ENCODE measurements at places on chromosomes 6 and 20.

DNA sequence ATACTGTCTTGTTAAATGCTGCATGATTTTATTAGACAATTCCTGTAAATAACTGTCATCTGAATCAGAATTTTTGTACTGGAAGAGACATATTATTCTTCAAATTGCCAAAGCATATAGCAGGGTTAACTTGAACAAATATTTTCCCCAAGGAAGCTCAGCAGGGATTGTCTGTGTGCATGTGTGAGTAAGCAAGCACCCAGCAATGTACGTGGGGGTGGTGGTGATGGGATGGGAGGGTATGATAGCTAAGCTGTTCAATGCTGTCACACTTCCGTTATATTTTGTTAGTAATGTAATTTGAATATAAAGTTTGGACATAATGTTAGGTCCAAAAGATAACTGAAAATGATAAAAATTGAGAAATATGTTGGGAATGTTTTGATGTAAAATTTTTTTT lies 118.1 kb downstream of the MYB start:
- H3K27ac ChIP-seq, result no peak overlapping the region
- no peaks in the 10 kb centered on the region for H3K27me3 ChIP-seq
- peak; percentile 24 for DNase-seq

DNA sequence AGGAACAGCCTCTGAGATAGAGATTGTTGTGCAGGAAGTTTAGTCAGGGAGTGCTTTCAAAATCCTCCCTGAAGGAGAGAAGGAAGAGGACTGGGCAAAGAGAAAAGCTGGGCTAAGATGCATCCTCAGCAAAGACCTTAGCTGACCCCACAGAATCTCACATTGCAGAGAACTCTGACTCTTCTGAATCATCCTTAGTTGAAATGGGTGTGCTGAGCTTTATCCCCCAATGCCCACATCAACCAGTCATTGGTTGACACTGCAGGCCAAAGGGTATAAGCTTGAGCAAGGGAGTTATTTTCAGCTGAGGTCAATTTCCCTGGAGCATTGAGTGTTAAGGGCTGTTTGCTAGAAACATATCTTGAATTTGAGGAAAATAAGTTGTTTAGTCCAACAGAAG lies 732.2 kb downstream of the CBLN4 start:
- H3K27me3 ChIP-seq, result no peaks in the 10 kb centered on the region
- no peaks in the 10 kb centered on the region for H3K4me1 ChIP-seq

- H3K27me3 ChIP-seq, result no peaks in the 10 kb centered on the region
- DNase-seq, result no peak
- H3K4me1 ChIP-seq, result no peaks in the 10 kb centered on the region
- H3K27ac ChIP-seq, result no peak overlapping the region
These were observed 12.9 kb upstream of the C20orf144 start for GRCh38 chr20:33649201-33649681.

GRCh38 chr20:2693286-2694007 lies 867 bp downstream of the EBF4 start:
- peak overlapping the region; percentile 32 for H3K4me3 ChIP-seq
- H3K27ac ChIP-seq, result no peak overlapping the region
- no peaks in the 10 kb centered on the region for H3K36me3 ChIP-seq
- peaks cover 7% of the 10 kb centered on the region for H3K4me1 ChIP-seq

DNA sequence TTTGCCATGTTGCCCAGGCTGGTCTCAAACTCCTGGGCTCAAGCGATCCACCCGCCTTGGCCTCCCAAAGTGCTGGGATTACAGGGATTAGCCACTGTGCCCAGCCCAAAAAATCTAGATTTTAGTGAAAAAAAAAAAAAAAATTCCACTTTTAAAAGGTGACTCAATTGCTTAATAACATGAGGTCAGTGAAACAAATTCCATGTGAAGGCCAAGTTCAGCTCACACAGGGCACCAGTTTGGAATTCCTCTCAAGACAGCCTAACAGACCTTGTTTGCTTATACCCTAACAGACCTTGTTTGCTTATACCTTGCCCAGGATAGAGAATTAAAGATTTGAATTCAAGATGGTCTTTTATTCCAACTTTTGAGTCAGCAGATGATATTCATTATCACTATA lies 5.1 kb downstream of the RRBP1 start:
- DNase-seq, result no peak
- peaks cover 14% of the 10 kb centered on the region for H3K36me3 ChIP-seq
- peaks cover 21% of the 10 kb centered on the region for H3K4me1 ChIP-seq
- H3K27me3 ChIP-seq, result no peaks in the 10 kb centered on the region

DNA sequence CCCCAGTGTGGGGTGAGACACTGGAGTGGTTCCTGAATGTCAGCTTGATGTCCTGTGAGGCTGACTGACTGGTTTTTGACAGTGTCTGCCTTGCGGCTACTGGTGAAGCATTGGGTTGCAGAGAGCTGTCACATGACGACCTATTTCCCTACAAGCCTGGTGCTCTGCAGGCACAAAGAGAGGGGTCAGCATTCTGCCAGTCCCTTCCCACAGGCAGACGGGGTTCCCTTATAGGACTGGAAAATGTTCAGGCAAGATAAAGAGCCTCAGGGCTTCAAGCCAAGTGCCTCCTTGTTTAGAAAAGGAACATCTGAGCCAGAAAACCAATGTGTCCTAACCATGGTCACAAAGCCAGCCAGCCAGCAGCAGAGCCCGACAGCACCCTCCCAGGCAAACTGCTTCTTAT lies 11.0 kb downstream of the LY86 start:
- H3K36me3 ChIP-seq, result no peaks in the 10 kb centered on the region
- no peak overlapping the region for H3K4me3 ChIP-seq
- no peaks in the 10 kb centered on the region for H3K27me3 ChIP-seq
- H3K4me1 ChIP-seq, result no peaks in the 10 kb centered on the region
- H3K27ac ChIP-seq, result no peak overlapping the region

DNA sequence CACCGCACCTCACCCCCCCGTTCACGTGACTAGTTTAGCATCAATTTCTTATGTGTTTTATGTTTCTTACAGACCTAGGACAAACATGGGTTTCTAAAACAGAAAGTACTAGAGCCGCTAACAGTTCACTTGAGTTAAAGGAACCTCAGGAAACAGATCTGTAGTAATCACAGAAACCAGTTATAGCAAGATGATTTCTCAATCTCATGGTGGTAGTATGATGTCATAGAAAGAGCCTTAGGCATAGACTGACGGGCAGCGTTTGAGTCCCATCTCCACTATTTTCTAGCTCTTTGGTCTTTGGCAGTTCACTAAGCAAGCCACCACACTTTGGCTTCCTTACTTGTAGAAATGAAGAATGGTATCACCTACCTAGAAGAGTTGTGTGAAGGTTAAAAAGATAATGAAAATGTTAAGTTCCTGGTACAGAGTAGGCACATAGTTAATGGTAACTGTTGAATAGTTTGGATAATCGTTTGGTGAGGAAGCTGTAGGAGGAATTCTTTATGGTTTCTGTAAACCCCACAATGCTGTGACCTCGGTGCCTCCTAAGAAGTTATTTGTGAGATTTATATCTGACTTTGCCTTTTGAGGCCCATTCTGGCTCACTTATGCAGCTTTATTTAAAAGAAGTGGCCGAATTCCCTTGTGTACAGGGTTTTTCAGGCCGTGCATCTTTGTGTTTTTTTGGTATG lies 21.3 kb downstream of the CTNNBL1 start:
- peaks cover 6% of the 10 kb centered on the region for H3K4me1 ChIP-seq
- no peaks in the 10 kb centered on the region for H3K27me3 ChIP-seq
- peak; percentile 18 for DNase-seq
- H3K4me3 ChIP-seq, result no peak overlapping the region
- H3K27ac ChIP-seq, result no peak overlapping the region
- H3K36me3 ChIP-seq, result no peaks in the 10 kb centered on the region

DNA sequence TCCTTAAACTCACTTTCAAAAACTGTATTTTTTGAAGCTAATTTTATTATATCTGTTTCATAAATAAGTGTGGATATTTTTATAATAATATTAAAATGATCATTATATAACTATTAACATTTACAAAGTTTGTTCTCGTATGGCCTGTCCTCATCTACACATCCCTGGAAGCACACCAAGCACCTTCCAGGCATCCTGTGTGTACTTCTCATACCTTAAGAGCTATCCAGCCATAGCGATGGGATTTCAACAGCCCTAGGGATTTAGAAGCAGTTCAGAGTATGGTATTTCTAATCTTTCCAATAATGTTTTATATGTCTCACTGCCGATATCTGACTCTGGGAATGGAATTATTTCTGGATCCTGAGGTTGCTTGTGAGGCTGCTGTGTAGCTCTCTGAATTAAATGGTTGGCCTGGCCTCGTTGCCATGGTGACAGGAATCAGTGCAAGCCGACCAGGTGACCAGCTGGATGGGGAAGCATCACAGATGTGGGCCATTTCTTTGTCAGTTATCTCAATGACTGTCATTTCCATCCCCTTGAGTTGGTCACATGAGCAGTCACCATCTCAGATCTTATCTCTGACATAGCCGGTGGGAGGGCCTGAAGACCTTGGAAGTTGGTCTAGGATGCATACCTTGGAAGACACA lies 265.2 kb upstream of the RIN2 start:
- DNase-seq, result no peak
- no peaks in the 10 kb centered on the region for H3K27me3 ChIP-seq
- H3K4me3 ChIP-seq, result no peak overlapping the region
- H3K36me3 ChIP-seq, result no peaks in the 10 kb centered on the region

DNA sequence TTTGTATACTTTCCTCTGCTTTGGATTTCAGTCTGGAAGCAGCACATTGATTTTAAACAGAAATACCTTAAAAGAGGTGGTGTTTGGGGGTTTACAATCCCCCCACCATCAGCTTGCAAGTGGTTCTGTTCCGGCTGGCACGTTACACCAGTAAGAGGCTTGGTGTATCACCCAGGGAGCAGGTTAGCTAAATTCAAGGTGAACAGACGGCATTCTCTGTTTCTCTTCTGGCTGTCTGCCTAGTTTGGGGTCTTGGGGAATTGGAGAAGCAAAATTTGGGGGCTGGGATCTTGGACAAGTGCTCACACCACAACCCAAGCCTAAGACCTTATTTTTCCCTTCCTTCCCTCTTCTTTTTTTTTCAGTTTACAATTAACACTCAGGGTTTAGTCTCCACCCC lies 7.5 kb upstream of the APCDD1L start:
- no peaks in the 10 kb centered on the region for H3K27me3 ChIP-seq
- no peak for DNase-seq
- H3K36me3 ChIP-seq, result no peaks in the 10 kb centered on the region
- peaks cover 19% of the 10 kb centered on the region for H3K4me1 ChIP-seq

GRCh38 chr6:33075208-33075567 lies 602 bp upstream of the HLA-DPB1 start:
- no peak for DNase-seq
- no peak overlapping the region for H3K27ac ChIP-seq
- H3K27me3 ChIP-seq, result peaks cover 16% of the 10 kb centered on the region
- no peaks in the 10 kb centered on the region for H3K36me3 ChIP-seq
- H3K4me3 ChIP-seq, result no peak overlapping the region

GRCh38 chr6:32164295-32164694 lies at the start of gene EGFL8:
EGFL8 (plus strand) TSS chr6:32164595; CDS start chr6:32166166, 1,571 bp downstream.
- H3K36me3 ChIP-seq, result peaks cover 25% of the 10 kb centered on the region
- H3K4me1 ChIP-seq, result peaks cover 17% of the 10 kb centered on the region
- peak within 1 kb of the TSS; percentile 85 for H3K27ac ChIP-seq
- no peak for DNase-seq
- H3K4me3 ChIP-seq, result no peak within 1 kb of the TSS

GRCh38 chr6:157121897-157122296 lies 201.4 kb downstream of the TMEM242 start:
- H3K4me3 ChIP-seq, result no peak overlapping the region
- no peak overlapping the region for H3K27ac ChIP-seq
- H3K4me1 ChIP-seq, result no peaks in the 10 kb centered on the region
- no peak for DNase-seq
- no peaks in the 10 kb centered on the region for H3K36me3 ChIP-seq

- no peaks in the 10 kb centered on the region for H3K36me3 ChIP-seq
- no peak for DNase-seq
- no peaks in the 10 kb centered on the region for H3K4me1 ChIP-seq
- peaks cover 13% of the 10 kb centered on the region for H3K27me3 ChIP-seq
- no peak overlapping the region for H3K4me3 ChIP-seq
These were observed 7.9 kb downstream of the PTK6 start for GRCh38 chr20:63529180-63529860.

DNA sequence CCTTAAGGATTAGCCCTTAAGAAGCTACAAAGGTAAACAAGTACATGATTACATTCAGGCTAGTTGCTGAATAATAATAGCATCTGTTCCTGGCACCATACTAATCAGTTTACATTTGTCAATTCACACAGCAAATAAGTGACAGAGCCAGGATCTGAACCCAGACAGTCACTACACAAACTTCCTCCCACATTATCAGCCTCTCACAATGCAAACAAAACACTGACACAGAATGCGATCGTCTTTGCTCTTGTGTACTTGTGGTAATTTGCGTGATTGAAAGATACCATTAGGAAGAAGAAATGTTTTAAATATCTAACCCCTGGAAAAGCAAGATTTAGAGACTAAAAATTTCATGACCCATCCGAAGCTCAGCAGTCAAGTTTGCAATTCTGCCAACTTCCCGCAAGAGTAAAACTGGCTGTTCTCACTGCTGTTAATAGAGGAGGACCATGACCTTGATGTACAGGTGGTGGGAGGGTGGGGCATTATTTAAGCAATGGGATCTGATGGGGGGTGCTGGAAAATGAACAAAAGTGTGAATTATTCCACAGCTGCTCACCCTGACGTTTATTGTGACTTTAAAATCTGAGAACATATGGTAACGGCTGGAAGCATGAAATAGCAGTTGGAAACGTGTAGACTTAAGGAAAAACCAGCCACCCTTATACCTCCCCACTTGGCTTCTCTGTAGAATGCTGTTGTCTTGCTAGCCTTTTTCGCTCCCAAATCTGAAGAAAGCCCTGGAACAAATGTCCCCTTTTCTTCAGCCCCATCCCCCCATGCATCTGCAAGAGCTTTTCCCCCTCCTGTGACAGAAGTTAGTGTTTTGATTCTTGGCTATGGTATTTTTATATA lies 95.3 kb upstream of the ARMC2 start:
- no peaks in the 10 kb centered on the region for H3K27me3 ChIP-seq
- H3K4me3 ChIP-seq, result no peak overlapping the region
- no peak for DNase-seq
- H3K27ac ChIP-seq, result no peak overlapping the region
- H3K36me3 ChIP-seq, result no peaks in the 10 kb centered on the region

DNA sequence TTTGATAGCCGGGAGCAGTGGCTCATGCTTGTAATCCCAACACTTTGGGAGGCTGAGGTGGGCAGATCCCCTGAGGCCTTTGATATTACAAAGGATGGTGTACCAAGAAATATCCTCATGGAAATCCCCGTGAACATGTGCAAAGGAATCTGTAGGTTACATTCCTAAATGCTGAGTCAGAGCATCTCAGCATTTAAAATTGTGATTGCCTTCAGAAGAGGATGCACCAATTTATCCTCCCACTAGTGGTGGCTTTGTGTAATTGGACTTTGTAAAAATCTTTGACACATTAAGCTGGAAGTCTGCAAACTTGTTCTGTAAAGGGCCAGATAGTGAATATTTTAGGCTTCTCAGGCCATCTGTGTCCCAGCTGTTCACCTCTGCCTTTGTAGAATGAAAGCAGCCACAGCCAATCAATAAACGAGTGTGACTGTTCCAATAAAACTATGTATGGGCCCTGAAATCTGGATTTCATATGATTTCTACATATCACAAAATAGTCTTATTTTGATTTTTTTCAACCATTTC lies 11.8 kb downstream of the TMEM14B start:
- H3K4me3 ChIP-seq, result no peak overlapping the region
- no peak overlapping the region for H3K27ac ChIP-seq
- DNase-seq, result peak; percentile 83
- no peaks in the 10 kb centered on the region for H3K4me1 ChIP-seq

GRCh38 chr6:92617721-92618120 lies 801.6 kb downstream of the EPHA7 start:
- no peaks in the 10 kb centered on the region for H3K4me1 ChIP-seq
- DNase-seq, result no peak
- H3K4me3 ChIP-seq, result no peak overlapping the region
- H3K27me3 ChIP-seq, result no peaks in the 10 kb centered on the region
- no peaks in the 10 kb centered on the region for H3K36me3 ChIP-seq

- H3K4me1 ChIP-seq, result peaks cover 45% of the 10 kb centered on the region
- no peaks in the 10 kb centered on the region for H3K27me3 ChIP-seq
- H3K27ac ChIP-seq, result no peak overlapping the region
- no peaks in the 10 kb centered on the region for H3K36me3 ChIP-seq
These were observed 240.9 kb downstream of the LRFN2 start for GRCh38 chr6:40346246-40346645.
